Colonic mucosa (tissue), 4 donors: ENCODE measurements at places on chromosomes 3 and 15. TPM values are rescaled to one million over a fixed set of nuclear protein-coding genes. Genes with fewer than 3 reads are reported as not detected.

GRCh38 chr3:171108066-171108465 lies 81.5 kb upstream of the SLC2A2 start:
- DNase-seq, result no peak

GRCh38 chr15:69093127-69093526 lies 67.3 kb upstream of the GLCE start:
- no peak for DNase-seq

DNA sequence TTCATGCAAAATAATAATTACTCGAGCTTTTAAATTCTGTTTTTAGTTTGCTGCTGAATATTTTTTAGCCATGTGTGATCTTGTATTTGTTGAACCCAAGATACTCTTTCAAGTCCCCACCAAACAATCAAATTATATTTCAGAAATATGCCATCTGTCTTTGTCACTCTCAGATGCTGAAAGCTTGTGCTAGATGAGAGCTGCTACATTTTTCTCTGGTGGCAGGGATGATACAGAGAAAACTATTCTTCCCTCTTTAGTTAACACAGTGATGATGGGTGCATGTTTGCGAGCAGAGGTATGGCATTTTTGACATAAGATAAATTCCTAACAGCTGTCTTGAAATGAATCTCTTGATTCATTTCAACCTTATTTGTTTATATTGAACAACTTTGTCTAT lies 100.6 kb upstream of the NPHP3 start:
- DNase-seq, result no peak

DNA sequence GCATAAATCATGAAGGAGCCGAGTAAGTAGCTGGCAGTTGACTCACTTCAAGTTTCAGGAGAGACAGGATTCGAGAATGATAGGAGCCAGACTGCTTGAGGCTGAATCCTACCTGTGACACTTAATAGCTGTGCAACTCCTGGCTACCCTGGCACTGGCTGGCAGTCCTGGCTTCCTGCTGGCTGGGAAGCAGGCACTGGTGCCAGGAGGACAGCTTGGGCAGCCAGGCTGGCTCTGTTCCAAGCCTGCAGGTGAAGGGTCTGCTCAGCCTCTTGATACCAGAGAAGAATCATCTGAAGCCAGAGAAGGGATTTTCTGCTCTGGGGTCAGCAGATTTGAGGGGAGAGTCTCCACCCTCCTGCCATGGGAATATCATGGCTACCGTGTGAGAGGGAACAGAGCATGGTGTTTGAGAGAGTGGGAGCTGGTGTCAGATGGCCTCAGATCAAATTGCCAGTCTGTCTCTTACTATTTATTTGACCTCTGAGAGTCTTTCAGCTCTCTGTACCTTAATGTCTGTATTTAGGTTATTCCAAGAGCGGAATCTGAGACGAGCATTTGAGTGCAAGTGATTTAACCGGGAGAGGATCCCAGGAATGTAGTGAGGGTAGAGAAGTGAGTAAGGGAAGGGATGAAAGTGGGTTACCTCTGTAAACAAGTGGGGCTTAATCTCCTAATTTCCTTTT lies 4.4 kb upstream of the XIRP1 start:
- no peak for DNase-seq

DNA sequence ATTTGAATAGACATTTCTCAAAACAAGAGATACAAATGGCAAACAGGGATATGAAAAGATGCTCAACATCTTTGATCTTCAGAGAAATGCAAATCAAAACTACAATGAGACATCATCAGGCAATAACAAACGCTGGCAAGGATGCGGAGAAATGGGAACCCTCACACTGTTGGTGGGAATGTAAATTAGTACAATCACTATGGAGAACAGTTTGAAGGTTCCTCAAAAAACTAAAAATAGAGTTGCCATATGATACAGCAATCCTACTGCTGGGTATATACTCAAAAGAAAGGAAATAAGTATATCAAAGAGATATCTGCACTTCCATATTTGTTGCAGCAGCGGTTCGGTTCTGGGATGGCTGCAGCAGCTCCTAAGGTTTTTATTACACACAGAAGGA lies 16.8 kb upstream of the LARS2 start:
- no peak for DNase-seq

Gene HYPK
- total RNA-seq, result 25.7 TPM

Gene CD200R1
- total RNA-seq, result 0.84 TPM
